ENCODE measurements at places on chromosomes 12 and 14.

DNA sequence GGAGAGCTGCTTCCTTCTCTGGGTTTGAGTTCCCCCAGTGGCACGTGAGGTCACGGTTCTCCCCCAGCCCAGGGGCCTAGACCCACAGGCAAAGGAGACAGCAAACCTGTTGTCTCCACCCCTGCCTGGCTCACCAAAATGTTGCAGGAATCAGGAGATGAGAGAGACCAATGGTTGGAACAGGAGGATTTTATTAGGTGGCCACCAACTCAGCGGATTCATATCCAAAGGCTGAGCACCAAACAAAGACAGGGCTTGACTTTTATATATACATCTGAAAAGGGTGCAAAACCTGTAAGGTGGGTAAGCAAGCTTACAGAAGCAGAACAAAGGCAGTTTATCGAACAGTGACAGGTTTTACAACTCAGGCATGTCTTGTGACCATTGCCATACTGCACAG is 9.2 kb upstream of the ADAM21 start:
- DNase-seq = no peak

DNA sequence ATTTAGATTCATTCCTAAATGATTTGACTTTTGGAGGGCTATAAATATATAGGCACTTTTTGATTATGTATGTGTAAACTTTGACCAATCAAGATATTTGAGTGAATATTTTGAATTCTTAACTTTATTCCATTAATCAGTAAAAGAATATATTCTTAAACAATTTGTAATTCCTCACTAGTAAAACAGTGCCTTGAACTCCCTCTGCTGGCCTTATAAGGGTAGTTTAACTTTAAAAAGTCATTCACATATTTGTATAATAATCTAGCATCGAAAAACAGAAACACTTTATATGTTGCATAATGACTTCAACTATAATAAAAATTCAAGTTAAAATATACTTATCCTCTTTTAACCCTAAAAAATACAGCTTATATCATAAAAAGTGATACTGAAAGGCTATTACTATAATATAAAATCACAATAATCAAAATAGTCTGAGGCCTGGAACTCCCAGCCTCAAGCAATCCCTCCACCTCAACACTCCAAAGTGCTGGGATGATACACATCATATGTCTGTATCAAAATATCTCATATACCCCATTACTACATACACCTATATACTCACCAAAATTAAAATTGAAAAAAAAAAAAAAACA is 31.2 kb downstream of the CCDC59 start:
- DNase-seq = no peak

DNA sequence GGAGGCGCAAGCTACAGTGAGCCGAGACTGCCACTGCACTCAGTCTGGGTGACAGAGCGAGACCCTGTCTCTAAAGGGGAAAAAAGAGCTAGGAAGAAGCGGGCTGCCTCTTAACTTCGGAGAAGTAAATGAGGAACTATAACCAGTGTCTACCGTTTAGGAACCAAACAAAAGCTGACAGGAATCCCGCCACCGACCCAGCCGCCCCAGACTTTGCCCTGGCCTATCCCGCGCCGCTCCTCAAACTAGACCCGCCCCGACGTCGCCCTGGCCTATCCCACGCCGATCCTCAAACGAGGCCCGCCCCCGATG is 568 bp upstream of the SIVA1 start:
- DNase-seq = no peak

- DNase-seq = no peak
These were observed 209.1 kb downstream of the PAX9 start for GRCh38 chr14:36870776-36871175.

DNA sequence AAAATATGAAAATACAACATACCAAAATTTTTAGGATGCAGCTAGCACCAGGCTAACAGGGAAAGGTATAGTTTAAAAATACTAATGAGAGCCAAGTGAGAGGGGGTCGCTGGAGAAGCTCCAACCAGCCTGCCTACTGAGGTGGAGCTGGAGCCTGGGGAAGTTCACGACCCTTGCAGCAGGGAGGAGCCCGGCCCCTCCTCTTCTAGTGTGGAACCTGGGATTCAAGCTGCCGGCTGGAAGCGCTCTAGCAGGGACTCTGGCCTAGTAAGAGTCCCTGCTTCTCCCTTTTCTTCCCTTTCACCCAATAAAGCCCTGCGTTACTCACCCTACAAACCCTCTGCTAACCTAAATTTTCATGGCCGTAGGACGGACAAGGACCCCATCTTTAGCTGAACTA is 5.0 kb upstream of the KCNK13 start:
- DNase-seq = no peak

DNA sequence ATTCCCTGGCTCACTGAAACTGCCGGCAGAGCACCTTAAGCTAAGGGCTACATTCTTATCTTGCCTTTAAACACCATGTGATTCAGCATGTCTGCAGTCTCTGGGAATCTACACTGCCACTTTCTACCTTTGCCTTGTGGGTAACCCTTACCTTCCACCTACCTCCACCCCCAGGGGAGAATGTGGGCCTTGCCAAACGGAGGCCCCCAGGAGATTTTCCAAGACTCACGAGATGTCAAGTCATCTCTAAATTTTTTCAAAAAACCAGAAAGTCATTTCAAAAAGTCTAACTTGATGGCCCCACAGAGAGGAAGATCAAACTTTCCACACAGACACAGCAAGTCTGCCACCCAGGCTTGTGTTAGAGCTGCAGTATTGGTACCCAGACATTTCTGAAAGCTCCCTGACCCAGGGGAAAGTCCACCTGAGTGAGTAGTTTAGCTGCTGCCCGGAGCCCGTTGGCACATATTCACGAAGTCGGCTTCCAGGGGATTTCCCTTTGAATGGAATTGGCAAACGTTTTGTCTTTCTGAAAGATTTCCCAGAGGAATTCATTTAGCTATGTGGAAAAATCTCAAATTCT is 4.7 kb upstream of the PSMA6 start:
- no peak for DNase-seq

Data from epithelial cell of proximal tubule (primary cell).